ENCODE measurements at places on chromosomes 5 and 9.

GRCh38 chr9:71681708-71682272 is 86.5 kb downstream of the CEMIP2 start:
- no peak for DNase-seq

- no peak for DNase-seq
These were observed 900 bp downstream of the RGS7BP start for GRCh38 chr5:64506567-64507263.

DNA sequence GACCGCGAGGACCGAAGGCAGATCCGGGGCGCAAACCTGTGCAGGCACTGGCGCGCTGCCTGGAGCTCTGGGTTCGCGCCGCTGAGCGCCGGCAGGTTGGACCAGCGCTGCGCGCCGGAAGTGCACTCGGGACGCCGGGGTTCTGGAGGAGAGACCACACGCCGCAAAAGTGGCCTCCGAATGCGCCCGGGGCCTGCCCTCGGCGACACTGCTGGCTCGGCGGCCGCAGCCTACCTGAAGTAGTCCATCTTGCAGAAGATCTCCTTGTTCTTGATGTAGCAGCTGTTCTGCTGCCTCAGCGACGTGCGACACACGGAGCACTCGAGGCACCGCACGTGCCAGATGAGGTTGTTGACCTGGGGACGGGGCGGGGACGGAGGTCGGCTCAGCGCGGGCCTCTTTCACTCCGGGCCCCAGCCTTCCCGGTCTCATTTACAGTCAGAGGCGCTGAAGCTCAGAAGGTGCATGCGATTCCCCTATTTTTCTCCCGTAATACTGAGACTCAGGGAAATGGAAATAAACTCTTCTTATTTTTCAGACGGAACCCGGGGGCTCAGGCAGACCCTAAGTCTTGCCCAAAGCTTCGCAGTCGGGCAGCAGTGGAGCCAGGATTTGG is 2.5 kb downstream of the LHX6 start:
- DNase-seq, result no peak

DNA sequence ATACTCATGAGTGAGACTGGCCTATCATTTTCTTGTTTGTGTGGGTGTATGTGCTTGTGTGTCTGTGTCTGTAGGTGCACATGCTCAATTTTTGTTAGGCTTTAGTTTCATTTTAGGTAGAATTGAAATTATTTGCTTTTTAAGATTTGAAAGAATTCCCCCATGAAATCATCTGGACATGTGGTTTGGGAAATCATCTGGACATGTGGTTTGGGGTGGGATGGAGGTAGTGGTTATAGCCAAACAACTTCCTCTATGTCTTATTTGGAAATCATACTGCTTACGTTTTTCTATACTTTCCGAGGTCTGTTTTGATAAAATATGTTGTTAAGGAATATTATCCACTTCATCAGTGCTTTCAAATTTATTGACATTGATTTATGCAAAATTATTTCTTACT is 485.4 kb upstream of the CLINT1 start:
- no peak for DNase-seq

- DNase-seq, result no peak
These were observed 14.8 kb upstream of the ABL1 start for GRCh38 chr9:130820135-130820738.

GRCh38 chr5:135064235-135064570 is 30.2 kb upstream of the PITX1 start:
- no peak for DNase-seq

- no peak for DNase-seq
These were observed 80.3 kb downstream of the HMHB1 start for GRCh38 chr5:143892271-143892670.

GRCh38 chr9:35774907-35775635 is 16.3 kb upstream of the NPR2 start:
- no peak for DNase-seq

DNA sequence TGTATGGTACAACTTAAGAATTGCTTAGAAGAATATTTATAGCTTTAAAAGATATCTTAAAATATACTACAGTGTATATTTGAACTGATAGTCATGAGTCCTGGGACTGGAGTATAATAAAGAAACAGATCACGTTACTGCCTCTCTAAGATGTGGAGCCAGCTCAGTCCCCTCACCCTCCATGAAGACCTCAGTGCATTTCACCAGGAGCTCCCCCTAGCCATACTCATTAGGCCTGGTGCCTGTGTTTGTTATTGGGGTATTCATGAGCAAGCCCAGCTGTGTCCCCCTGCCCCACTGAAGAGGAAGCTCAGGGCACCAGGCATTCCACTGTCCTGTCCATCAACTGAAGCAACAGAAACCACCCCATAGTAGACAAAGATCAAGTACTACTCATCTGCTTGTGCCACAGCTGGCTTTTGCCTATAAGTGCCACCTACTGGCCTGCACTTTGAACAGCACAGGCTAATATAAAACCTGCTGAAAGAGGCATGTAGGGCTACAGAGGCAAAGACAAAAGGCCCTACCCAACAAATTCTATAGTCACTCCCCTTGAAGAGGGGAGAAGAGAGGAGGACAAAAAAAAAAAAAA is 850.2 kb upstream of the NUDT12 start:
- DNase-seq, result no peak

GRCh38 chr5:78287833-78288232 is 6.7 kb downstream of the AP3B1 start:
- DNase-seq, result no peak

DNA sequence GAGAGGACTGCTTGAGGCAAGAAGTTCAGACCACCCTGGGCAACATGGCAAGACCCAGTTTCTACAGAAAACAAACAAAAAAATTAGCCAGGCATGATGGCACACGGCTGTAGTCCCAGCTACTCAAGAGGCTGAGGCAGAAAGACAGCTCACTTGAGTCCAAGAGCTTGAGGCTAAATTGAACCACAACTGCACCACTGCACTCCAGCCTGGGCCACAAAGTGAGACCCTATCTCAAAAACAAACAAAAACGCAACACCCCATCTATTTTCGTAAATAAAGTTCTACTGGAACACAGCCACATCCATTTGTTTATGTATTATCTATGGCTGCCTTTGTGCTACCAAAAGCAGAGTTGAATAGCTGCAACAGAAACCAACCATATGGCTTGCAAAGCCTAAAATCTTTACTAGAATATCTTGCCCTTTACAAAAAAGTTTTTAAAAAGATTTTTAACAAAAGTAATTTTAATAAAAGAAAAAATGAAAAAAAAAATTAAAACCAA is 67.5 kb downstream of the SETX start:
- DNase-seq, result no peak

Data from GOT3 (cell line).